Fibroblast of skin of abdomen (primary cell): ENCODE measurements at places on chromosomes 7 and 10.

DNA sequence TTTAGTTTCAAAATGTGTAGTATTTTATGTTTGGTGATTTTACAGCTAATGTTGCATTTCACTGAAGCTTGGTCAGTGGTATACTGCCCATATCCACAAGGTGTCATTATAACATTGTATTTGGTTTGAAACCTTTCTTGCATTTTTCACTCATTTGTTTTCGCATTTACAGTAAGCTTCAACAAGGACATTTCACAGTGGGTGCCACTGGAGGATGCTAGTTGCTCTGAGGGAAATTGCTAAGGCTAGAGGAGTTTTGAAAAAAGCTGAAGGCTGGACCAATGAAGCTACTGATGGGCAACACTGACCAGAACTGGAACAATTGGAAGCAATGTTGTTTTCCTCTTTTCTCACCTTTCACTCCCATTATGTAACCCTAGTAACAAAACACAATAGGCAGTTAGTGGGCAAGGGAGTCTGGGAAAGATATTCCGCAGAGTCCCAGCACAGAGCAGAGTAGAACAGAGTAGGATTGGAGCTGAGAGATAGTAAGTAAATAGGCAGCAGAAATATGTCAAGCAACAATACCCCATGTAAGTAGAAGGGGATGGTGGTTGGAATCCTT, 23.6 kb upstream of the SRI start:
- DNase-seq, result peak; percentile 28

GRCh38 chr7:74068378-74069085, 15.1 kb upstream of the LIMK1 start:
- no peak for DNase-seq

DNA sequence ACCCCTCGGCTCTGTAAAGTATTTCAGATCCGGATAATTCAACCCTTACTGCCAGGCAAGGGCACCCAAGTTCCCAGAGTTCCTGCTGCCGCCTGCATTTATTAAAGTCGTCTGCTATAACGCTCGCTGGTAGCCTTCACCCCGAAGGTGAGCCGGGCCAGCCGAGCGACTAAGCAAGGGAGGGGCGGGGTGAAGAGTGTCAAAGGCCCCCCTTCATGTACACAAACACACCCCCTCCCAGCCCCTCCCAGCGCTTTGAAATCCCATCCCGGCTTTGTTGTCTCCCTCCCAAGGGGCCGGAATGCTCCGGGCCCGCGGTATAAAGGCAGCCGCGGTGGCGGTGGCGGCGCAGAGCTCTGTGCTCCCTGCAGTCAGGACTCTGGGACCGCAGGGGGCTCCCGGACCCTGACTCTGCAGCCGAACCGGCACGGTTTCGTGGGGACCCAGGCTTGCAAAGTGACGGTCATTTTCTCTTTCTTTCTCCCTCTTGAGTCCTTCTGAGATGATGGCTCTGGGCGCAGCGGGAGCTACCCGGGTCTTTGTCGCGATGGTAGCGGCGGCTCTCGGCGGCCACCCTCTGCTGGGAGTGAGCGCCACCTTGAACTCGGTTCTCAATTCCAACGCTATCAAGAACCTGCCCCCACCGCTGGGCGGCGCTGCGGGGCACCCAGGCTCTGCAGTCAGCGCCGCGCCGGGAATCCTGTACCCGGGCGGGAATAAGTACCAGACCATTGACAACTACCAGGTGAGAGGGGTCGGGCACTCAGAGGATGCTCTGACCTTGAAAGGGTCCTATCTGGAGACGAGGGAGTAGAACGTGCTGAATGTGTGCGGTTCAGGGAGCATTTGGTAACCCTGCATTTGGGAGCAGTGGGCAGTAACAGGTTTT, at the start of gene DKK1:
Gene DKK1 (plus strand): TSS at position 349 of the 889 bp plus-strand sequence. CDS start 154 bp downstream, at position 503.
- DNase-seq, result peak; percentile 75

GRCh38 chr10:14906765-14907164, 28.1 kb downstream of the SUV39H2 start:
- no peak for DNase-seq

- DNase-seq, result no peak
These were observed 14.1 kb upstream of the TAS2R41 start for GRCh38 chr7:143463556-143463955.

GRCh38 chr10:74194999-74195398, 44.0 kb downstream of the ADK start:
- no peak for DNase-seq

- peak; percentile 38 for DNase-seq
These were observed 5.7 kb downstream of the ATG9B start for GRCh38 chr7:151018421-151019129.

DNA sequence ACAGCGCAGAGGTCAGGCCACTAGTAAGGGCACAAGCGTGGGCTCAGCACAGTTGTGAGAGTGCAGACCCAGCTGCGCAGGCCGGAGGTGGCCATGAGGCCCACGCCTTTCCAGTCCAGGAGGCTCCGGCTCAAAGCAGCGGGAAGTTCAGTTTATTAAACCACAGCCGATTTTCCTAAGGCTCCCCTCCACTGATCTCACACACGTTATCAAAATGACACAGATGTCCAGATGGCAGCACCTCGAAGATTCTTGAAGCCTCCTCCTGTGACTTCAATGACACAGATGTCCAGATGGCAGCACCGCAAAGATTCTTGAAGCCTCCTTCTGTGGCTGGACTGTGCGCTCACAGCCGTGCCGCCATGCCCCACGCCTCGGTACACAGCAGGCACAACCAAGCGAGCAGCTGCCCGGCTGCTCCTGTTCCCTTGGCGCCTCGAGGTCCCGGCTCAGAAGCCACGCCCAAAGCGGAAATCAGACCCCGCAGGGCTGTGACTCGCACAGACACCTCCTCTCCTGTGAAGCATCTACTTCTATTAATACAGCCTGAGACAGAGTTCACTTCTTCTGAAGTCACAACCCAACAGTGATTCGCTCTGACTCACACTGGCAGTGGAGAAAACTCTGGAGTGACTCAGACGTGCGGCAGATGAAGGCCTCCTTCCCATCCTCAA, 122.7 kb downstream of the MAD1L1 start:
- DNase-seq, result peak; percentile 93

- DNase-seq, result peak; percentile 77
These were observed 59.4 kb downstream of the SEMA3C start for GRCh38 chr7:80859272-80859970.

- DNase-seq, result no peak
These were observed 257.9 kb downstream of the PTPRN2 start for GRCh38 chr7:158329686-158330085.

- no peak for DNase-seq
These were observed 152.4 kb downstream of the DKK1 start for GRCh38 chr10:52466464-52466863.

- DNase-seq, result no peak
These were observed 101.3 kb downstream of the COL28A1 start for GRCh38 chr7:7434329-7434728.
